Stimulated activated CD4-positive, alpha-beta T cell treated with anti-CD3 and anti-CD28 coated beads, Interleukin-1b, Interleukin-23, amount 100 ng/mL, for 1 hour (primary cell): ENCODE measurements at places on chromosomes 13 and 19.

- no peak for DNase-seq
These were observed 1094.3 kb downstream of the EFNB2 start for GRCh38 chr13:105441051-105441750.

DNA sequence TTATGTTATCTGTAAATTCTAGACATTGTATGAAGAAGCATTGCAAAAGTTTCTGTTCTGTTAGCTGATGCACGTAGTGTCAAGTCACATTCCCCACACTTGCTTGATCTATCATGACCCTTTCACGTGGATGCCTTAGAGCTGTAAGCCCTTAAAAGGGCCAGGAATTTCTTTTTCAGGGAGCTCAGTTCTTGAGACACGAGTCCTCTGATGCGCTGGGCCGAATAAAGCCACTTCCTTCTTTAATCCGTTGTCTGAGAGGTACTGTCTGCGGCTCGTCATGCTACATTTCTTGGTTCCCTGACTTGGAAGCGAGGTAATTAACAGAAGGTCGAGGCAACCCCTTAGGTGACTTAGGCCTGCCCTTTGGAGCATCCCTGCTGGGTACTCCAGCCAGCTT lies 5.8 kb downstream of the ZNF816 start:
- DNase-seq: no peak

DNA sequence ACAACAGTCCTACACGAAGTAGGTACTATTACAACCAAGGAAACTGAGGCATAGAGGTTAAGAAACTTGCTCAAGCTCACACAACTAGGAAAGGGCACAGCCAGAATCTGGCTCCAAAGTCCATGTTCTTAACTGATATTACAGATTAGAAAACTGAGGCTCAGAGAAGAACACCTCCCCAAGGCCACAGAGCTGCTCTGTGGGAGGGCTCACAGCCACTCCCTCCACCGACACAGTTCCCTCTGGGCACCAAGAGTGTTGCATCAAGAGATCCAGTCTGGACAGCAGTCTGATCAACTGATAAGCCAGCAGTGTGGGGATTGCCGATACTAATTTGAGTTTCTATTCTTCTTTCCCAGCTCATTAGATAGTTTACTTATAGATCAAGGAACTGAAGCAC lies 29.5 kb downstream of the SLC15A1 start:
- DNase-seq: no peak

GRCh38 chr19:35098413-35099049 lies 17.1 kb upstream of the FXYD3 start:
- DNase-seq: no peak

GRCh38 chr13:67216864-67217263 lies 13.3 kb downstream of the PCDH9 start:
- no peak for DNase-seq

GRCh38 chr19:35740423-35741202 lies 1.6 kb downstream of the IGFLR1 start:
- peak; percentile 86 for DNase-seq

- DNase-seq: no peak
These were observed 31.3 kb upstream of the ASF1B start for GRCh38 chr19:14167576-14168138.

DNA sequence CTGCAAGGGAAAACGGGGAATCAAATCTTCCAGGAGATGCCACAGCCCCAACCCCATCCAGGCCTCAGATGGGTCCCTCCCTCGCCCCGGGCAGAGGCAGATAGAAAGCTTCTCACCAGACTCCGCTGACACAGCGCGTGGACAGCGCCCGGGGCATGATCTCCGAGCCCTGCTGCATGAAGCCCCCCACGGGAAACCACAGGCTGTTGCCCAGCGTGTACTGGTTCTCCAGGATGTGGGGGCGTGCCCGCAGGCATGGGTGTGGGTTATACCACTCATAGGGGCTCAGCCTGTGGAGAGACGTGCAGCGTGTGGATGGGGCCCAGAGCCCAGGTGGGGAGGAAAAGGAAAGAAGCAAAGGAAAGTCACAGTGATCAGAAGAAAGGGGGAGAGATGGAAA lies 27.2 kb upstream of the ATP1A3 start:
- no peak for DNase-seq

- no peak for DNase-seq
These were observed 70.4 kb upstream of the MRI1 start for GRCh38 chr19:13693889-13694288.

GRCh38 chr19:54029301-54029700 lies 34.4 kb downstream of the VSTM1 start:
- DNase-seq: no peak

DNA sequence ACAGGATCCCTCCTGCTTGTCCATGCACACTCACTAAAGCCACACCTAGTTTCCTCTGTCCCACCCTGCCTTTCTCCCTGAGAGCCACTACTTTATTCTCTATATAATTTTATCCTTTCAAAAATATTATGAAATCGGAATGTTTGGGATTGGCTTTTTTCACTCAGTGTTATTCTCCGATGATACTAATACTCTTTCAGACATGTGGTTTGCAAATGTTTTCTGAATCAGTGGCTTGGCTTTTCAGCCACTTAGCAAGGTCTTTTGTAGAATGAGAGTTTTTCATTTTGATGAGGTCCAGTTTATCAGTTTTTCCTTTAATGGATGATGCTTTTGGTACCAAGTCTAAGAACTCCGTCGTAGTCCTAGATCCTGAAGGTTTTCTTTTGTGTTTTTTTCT lies 11.6 kb downstream of the SPATA13 start:
- DNase-seq: no peak

GRCh38 chr13:62357887-62358645 lies 942.4 kb upstream of the PCDH20 start:
- DNase-seq: no peak

DNA sequence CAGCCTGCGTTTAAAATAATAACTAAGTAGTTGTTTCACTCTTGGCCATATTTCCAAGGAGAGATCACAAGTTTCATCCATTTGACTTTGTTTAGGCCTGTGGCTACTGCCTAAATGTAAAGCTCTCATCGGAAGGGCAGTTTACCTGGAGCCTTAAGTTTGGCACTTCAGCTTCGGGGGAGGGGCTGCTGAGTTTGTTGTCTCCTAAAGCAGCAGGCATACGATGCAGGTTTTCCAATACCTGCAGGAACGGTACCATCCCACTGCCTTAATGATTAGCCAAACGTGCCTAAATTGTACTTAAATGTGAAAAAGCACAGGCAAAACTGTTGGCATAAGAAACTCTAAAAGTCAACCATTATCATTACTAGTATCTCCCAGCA lies 63.1 kb downstream of the CRYL1 start:
- no peak for DNase-seq

DNA sequence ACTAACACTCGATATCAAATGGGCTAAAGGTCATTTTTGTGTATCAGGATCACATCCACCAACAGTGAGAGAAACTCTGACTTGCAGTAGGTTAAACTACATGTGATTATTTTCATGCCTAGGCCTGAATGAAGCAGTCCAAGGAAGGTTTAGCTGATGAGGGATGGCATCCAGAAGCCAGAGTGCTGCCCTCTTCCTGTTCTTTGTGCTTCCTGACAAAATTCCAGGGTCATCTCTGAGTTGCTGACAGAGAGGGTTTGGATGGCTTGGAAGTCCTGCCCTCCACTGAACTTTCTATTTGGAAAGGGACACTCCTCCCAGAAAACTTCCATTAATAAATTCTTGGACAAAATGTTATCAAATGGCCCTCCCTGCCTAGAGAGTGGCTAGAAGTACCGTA lies 728.3 kb upstream of the SLC10A2 start:
- no peak for DNase-seq

GRCh38 chr13:46160471-46161066 lies 21.4 kb downstream of the LCP1 start:
- DNase-seq: no peak

- DNase-seq: no peak
These were observed at the start of gene FREM2 for GRCh38 chr13:38686577-38687245. TSS of gene FREM2 (plus strand) at chr13:38687077. CDS start at chr13:38687345, 268 bp downstream.

DNA sequence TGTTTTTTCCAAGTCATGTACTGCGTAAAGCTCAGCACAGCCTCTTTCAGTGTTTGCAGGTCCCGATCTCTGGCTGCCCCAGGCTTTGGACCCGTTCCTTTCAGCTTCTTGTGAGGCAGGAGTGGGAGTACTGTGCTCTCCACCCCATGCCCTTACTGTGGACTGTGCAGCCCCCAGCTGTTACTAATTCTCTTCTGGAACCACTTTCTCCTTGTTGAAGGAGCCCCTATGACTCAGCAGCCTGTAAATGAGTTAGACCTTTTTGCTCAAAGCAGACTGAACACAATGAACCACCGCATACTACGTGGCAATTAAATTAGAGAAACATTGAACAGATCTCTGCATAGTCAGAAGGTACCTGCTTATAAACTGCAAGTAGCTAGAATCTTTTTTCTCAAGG lies 39.0 kb downstream of the SERTM1 start:
- DNase-seq: no peak

- DNase-seq: no peak
These were observed 28.9 kb upstream of the PABPC3 start for GRCh38 chr13:25067064-25067463.

GRCh38 chr13:33405371-33405770 lies 119.8 kb upstream of the STARD13 start:
- no peak for DNase-seq

- DNase-seq: no peak
These were observed 63.9 kb downstream of the POSTN start for GRCh38 chr13:37534676-37535075.

DNA sequence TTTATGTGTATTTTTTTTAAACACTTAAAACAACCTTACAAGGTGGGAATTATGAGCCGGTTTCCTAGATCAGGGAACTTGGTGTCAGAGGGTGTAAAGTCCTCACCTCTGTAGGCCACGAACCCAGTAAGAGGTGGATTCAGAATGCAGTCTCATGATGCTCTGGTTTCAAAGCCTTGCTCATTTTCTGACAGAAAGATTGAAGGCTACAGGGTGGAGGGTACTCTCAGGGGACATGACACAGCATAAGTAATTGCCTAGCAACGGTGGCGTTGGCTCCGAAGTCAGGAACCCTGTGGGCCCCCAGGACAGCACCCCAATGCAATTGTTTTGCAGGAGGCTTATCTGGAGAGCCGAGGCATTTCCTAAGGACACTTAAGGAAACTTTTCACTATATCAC lies 794.7 kb downstream of the EFNB2 start:
- no peak for DNase-seq

DNA sequence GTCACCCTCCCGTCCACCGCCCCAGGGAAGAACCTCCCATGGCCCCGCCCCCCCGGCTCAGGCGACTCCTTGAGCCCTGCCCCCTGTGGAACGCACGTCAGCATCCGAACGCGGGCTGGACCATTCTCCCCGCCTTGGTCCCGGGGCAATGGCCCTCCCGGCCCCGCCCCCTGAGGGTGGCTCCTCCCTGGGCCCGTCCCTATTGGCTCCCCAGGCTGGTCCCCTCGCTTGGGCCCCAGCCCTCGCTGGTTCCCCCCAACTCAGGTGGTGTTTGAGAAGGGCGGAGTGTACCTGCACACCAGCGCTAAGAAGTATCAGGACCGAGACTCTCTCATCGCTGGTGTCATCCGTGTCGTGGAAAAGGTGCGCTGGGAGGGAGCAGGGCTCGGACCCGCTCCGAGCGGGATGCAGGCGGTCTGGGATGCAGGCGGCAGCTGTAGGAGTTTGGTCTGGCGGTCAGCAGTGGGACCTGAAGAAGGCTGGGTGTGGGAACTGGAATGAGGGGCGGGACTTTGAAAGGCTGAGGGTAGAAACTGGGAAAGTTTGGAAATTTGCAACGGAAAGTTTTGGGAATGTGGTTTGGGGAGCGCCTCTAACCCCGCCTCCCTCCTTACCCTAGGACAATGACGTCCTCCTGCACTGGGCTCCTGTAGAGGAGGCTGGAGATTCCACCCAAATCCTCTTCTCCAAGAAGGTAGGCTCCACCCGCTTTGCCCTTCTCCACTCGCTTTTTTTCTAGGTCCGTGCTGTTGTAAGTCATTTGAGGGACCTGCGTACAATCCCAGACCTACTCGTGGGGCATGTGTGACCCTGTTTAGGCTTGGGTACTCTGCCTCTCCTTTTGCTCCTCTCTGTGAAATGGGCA lies 609 bp downstream of the TBC1D17 start:
- peak; percentile 98 for DNase-seq

DNA sequence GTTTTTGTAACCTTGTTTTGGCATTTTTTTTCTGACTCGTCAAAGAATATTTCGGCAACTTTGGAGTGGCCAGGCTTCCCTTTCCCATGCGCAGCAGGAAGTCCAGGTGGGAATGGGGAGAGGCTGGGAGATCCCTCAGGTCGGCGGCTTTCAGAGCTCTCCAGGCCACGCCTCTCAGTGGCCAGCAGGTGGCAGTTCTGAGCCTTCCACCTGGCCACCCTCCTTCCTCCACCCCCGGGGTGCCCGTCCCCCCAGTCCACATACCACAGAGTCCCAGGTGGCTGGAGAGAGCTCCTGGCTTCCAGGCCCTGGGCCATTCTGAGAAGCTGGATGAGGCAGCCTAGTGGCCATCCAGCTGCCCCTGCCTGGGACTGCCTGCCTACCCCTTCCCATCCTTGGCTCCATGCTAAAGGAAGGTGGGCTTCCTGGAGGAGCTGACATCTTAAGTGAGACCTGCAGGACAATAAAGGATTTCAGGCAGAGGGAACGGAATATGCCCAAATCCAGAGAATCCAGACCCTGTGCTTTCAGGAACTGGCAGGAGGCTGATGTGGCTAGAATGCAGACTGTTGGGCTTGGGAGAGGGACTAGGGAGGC lies 46.3 kb downstream of the CCNE1 start:
- DNase-seq: no peak

GRCh38 chr19:18438331-18439024 lies 545 bp upstream of the ISYNA1 start:
- DNase-seq: no peak

GRCh38 chr19:48415395-48415794 lies 21.9 kb downstream of the GRIN2D start:
- DNase-seq: no peak

- no peak for DNase-seq
These were observed 406.3 kb downstream of the GPC5 start for GRCh38 chr13:91804724-91805123.

- DNase-seq: no peak
These were observed 93.1 kb downstream of the CYSLTR2 start for GRCh38 chr13:48746821-48747220.

DNA sequence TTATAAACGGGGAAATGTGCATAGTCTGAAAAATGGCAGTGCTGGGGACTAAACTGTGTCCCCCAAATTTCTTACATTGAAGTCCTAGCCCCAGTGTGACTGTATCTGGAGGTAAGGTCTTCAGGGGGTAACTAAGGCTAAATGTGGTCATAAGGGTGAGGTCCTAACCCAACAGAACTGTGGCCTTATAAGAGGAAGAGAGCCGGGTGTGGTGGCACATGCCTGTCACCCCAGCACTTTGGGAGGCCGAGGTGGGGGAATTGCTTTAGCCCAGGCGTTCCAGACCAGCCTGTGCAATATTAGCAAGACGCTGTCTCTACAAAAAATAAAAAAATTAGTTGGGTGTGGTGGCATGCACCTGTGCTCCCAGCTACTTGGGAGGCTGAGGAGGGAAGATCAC lies 17.8 kb downstream of the PROZ start:
- no peak for DNase-seq
